ENCODE measurements at places on chromosomes 3 and 15.

GRCh38 chr3:134126153-134126552 lies 96.4 kb upstream of the SLCO2A1 start:
- no peak for DNase-seq

GRCh38 chr15:68298336-68298735 lies 20.8 kb downstream of the FEM1B start:
- DNase-seq, result no peak

DNA sequence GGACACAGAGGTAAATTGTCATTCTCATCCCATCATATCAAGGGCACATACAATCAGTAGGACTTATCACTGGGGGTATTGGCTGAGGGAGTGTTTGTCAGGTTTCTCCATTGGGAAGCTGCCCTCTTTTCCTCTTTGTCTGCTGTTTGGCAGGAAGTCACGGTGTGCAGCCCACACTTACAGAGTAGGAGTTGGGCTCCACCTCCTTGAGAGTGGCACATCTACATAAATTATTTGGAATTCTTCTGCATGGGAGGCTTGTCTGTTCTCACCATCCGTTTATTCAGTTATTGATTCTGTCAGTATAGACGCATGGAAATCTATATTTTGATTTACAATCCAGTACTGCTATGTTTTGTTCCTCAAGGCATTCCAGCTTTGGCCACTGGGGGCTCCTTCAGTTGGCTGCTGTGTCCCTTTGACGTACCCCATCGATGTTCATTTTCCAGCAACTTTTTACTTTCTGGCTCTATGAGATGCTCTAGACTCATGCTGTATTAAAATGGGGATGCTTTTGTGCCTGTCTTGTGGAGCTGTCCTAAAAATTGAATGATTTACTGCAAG lies 200.3 kb downstream of the SLCO3A1 start:
- no peak for DNase-seq

GRCh38 chr3:70889162-70890019 lies 577.0 kb upstream of the MDFIC2 start:
- DNase-seq, result no peak

GRCh38 chr15:70556151-70556741 lies 207.1 kb downstream of the UACA start:
- no peak for DNase-seq

- no peak for DNase-seq
These were observed 2.7 kb downstream of the FOXP1 start for GRCh38 chr3:71580636-71581456.

GRCh38 chr3:43415088-43415487 lies 128.7 kb downstream of the SNRK start:
- no peak for DNase-seq

GRCh38 chr3:32457971-32458471 lies 44.6 kb downstream of the CMTM6 start:
- DNase-seq, result peak; percentile 29

DNA sequence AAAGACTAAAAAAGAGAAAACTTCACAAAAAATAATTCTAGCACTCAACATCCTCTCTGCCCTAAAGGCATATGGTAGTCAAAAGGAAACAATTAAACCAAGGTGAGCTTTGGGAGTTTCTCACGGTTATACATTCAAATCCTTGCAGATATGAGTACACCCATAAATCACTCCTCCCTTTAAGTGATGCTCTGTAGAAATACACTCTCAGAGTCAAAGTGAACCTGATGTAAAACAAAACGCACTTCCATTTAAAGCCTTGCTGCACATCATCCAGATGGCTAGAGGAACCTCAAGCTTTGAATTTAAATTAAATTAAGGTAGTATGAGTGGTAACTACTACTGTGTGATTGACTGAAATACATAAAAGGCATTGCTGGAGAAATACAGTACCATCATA lies 36.0 kb upstream of the AADAC start:
- no peak for DNase-seq

- no peak for DNase-seq
These were observed 453 bp upstream of the CCDC14 start for GRCh38 chr3:123961508-123961856.

- no peak for DNase-seq
These were observed 2.7 kb downstream of the ZIC1 start for GRCh38 chr3:147411815-147412241.

DNA sequence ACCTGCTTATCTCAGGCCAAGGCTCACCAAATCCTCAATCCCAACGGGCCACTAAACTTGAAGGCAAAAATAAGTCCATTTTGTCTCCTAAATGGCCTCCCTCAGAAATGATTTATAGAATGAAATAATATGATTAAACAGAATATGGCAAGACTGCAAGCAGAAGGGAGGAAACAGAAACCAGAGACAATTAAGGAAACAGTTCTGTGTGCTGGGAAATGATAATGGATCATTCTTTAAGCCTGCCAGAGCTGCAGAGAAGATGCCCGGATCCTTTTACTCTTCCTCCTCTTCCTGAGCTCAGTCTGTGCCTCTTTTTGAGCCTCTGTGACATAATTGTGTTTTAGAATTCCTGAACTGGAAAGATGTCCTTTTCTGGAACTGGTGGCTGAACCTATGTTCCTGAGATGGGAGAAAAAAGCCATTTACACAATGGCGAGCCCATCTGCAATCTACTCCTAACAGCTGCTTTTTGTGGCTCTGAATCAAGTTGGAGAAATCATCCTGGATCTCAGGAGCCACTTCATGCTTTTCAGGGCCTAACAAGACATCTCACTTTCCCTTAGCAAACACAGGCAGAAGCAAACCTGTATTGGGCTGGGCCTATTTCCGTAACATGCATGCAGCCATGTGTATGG lies 2.8 kb upstream of the ABHD2 start:
- no peak for DNase-seq

DNA sequence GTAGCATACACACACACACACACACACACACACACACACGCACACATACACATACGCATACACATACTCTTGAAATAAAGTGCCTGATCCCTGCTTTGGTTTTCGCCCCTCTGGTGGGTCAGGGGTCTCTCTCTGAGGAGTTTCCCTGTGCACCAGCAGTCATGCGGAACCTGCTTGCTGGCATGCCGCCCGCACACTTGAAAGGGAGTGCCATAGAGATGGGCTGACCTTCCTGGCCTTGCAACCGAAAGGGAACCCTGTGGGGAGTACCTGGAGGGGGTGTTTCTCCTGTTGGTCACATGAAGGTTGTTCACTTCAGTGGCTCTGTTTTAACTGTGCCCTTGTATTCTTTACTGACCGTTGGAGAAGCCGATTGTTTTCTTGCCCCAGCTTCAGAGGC lies 752.3 kb downstream of the NR2F2 start:
- no peak for DNase-seq

DNA sequence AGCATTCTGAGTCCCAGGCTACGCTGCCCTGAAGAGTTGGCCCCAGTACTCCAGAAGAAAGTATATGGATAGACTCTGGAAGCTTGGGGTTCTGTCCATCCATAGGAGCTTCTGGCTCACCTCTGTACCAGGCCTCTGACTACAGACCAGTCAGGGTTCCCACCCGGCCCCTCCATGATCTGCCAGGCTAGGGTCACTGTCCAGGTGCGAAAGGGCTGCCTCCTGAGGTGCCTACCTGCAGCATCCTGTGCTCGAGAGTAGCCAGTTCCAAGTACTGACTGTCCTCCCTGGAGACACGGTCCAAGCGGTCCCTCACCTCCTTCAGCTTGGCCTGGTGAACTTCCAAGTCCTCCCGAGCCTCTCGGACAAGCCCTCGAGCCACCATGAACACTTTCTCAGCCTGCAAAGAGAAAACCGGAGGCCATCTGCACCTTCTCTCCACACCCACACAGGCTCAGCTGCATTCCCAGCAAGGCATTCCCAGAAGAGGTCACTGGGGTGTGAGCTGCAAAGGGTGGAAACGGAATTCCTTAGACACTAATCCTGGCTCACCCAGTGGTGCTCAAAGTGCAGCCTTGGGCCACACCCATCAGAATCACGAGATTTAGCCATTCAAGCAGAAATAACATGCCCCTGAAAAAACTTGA lies 3.7 kb upstream of the PLXNB1 start:
- no peak for DNase-seq

DNA sequence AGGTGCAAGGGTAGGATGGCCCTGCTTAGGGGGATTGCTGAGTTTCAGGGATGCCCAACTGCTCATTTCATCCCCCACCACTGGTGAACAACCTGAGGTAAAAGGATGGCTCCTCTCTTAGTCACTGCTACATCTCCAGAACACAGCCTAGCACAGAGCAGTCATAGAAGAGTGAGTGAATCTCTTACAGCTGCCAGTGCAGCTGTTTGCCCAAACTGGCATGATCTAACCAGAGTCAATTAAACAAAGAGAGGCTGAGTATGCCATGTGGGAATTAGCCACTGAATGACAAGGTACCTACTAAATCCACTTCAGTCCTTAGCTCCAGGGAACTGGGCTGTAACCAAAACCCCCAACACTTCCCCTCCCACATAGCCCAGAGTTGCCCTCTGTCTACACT lies 6.8 kb upstream of the NCKIPSD start:
- DNase-seq, result no peak

DNA sequence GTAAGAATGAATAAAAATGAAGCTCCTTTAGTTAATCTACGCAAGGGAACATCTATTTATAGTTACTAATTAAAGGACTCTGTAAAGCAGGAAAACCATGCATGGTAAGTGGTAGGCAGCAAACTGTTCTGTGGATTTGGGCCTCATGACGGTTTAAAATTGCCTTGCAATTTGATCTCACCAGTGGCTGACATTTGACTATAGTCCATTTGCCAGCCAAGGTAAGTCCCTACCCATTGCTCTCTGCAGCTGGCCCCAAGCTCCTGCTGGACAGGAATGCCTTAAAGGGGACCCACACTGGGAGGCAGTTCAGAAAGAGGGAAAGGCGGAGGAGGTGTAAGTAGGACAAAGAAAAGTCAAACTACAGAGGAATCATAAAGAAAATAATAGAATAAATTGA lies 203.3 kb downstream of the PLCL2 start:
- no peak for DNase-seq
